Stimulated activated CD4-positive, alpha-beta T cell treated with anti-CD3 and anti-CD28 coated beads, Interleukin-12 subunit alpha, Interleukin-12 subunit beta, amount 100 ng/mL, for 48 hours (primary cell): ENCODE measurements at places on chromosomes 12 and 14.

GRCh38 chr14:67360470-67361206, 510 bp downstream of the EIF2S1 start:
- DNase-seq: peak; percentile 8

DNA sequence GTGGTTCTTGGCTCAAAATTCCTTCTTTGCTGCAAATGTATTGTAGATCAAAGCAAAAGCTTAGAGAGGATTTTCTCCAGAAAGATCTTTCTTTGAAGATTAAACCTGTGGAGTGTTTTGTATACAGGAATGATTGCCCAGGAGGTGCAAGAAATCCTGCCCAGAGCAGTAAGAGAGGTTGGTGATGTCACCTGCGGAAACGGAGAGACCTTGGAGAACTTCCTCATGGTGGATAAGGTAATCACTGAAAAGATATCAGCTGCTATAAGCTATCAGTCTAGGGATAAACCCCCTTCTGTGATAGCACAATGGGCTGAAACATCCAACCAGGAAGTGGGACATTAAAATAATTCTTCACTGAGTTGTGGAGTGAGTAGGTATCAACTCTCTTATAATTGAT, 85.7 kb downstream of the MYRFL start:
- no peak for DNase-seq

DNA sequence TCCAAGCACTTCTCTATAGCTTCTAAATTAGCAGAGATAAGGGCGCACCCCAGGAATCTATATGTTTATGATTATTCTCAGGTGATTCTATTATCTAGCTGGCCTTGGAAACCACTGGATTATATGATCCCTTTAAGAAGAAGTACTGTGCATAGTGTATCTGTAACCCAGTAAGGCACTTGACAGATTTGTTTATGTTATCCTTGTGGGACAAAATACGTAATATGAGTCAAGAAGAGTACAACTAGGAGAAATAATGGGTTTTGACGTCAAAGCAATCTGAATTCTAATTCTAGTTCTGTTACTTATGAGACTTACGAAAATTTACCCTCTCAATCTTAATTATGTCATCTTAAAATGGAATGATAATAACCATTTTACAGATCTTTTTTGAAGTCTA, 259.6 kb upstream of the NAV3 start:
- no peak for DNase-seq

GRCh38 chr14:24243336-24243836, 963 bp upstream of the TINF2 start:
- DNase-seq: no peak

- peak; percentile 43 for DNase-seq
Measured at GRCh38 chr12:89160716-89161123, 191.6 kb downstream of the DUSP6 start.

DNA sequence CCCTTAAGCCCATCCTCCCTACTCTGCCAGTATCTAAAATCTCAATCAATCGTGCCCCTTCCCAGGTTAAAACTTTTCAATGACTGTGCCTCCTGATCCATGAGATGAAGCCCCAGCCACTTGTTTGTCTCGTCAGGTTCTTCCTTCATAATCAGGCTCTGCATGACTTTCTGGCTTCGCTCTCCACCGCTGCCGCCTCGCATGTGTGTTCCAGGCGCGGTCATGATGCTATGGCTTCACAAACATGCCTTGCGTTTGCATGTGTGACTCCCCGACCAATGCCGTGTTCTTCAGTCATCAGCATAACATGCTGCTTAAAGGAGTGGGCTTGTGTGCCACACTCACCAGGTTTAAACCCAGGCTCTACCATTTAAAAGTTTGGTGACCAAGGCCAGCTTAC, 5.0 kb upstream of the C1RL start:
- DNase-seq: no peak

- no peak for DNase-seq
Measured at GRCh38 chr12:42716491-42716891, 126.9 kb upstream of the PRICKLE1 start.

DNA sequence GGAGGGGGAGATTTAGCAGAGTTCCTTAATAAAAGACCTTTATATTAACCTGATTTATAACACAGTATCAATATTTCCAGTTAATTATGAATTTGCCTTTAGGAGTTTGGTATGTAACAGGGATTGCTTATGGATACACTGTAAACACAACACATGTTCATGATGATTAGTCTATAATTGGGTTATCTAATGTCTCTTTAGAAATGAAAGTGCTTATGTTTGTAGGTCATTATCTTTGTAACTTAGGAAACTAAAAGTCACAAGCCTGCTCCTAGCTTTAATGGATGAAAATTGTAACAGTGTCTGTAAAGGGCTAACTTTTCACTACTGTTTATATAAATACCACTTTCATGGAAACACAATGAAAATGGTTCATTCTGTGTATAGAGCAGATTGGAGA, 9.4 kb downstream of the PDE3A start:
- DNase-seq: no peak

DNA sequence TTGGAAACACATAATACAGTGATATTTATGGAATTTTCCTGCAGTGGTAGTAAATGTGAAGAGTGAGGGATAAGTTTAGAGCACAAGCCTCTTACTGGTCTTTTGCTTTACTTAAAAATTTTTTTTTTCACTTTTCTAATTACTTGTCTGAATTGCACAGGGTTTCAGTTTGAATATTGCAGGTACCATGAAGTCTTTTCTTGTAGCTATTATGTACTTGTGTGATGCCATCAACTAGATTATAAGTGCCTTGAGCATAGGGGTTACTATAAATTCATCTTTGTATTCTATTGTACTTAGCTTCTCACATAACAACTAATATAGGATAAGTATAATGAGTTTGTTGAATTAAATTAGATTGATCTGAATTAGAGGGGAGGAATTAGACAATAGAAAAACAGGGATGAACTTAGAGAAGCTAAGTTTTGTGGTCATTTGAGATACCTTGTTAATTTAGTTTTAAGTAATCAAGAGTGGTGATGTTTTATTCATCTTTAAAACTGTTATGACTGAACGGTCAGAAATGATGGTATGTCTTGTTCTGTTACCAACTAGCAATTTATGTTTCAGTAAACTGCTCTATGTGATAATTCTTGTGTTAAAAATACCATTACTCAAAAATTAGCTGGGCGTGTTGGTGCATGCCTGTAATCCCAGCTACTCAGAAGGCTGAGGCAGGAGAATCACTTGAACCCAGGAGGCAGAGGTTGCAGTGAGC, 42.1 kb downstream of the CCDC91 start:
- no peak for DNase-seq

DNA sequence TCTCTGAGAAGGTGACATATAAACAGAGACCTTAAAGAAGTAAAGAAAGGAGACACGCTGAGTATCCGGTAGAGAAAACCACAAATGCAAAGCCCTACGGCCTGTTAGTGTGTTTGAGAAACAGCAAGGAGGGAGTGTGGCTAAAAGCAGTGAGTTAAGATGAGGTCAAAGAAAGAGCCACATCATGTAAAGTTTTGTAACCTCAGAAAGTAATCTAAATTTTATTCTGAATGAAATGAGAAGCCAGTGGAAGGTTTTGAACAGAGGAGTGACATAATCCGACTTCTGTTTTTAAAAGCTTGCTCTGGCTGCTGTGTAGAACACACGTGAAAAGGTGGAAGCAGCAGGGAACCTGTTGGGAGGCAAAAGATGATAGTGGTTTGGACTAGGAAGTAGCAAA, 32.6 kb downstream of the PPP2R5E start:
- no peak for DNase-seq

DNA sequence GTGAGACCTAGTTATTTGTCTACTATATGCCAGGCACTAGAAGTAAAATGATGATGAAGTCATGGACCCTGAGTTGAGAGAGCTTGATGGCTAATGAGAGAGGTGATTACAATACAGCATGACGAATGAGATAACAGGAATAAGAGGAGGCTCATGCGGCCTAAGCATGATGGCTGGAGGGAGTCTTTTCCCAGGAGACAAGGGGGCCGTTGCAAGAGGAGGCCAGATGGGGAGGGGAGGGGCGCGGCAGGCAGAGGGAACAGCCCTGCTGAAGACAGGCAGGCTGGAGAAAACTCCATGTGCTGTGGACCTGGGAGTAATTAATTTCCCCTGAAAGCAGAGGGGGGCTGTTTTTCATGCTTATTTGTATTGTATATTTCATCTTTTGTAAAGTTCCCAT, 144.7 kb upstream of the RFLNA start:
- no peak for DNase-seq

- DNase-seq: no peak
Measured at GRCh38 chr12:74111688-74112360, 425.8 kb upstream of the ATXN7L3B start.

DNA sequence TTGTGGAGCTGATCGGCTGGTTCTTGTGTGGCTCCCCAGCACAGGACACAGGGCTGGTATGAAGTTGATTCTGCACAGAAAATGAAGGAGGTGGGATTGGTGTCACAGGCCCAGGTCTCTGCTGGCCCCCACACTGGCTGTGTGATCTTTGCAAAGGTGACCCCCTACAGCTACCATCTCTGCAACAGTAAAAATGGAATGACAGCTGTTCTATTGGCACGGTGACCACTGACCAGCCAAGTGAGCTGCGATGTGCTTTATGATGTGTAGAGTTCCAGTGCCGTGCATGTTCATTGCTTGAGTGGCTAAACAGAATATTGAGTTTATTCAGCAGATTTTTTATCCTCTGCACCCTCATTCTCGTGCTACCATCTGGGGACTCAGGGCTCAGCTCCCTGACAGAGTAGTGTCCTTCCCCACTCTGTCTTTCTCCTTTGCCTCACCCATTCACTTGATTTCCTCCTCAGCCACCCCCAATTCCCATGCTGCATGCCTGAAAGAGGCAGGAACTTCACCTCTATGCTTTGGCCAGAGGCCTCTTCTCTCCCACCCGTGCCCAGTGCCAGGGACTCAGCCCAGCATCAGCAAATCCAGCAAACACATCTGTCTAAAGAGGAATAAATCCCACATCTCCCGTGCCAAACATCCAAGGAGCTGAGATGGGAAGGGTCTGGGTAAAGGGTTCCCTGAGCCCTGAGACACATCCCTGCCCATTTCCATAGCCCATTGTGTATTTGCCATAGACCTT, 21.2 kb downstream of the C14orf132 start:
- no peak for DNase-seq

DNA sequence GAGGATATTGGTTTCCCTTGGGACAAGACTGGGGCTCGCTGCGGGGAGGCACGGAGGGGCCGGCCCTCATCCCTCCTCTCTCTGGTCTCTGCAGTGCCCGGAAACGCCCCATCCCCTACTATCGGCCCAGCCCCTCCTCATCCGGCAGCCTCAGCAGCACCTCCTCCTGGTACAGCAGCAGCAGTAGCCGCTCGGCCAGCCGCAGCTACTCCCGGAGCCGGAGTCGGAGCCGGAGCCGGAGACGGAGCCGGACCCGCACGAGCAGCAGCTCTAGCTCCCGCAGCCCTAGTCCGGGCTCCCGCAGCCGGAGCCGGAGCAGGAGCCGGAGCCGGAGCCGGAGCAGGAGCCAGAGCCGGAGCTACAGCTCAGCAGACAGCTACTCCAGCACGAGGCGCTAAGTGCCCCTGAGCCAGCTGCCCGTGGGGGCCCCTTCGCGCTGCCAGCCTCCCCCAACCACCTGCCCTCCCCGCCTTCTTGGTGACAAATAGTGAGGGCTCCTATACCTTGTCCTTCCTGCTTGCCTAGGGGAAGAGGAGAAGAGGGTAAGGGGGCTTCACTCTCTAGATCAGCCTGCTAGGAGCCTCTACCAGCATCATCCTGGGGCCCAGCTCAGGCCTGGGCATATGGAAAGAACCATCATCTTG, 22.2 kb upstream of the HSPB8 start:
- DNase-seq: no peak

- DNase-seq: no peak
Measured at GRCh38 chr14:79704041-79704807, 507.1 kb downstream of the DIO2 start.

- no peak for DNase-seq
Measured at GRCh38 chr14:19878029-19878642, 3.2 kb downstream of the OR4K2 start.
